ENCODE measurements at places on chromosomes 2 and 18. TPM values are rescaled to one million over a fixed set of nuclear protein-coding genes. Genes with fewer than 3 reads are reported as not detected.

DNA sequence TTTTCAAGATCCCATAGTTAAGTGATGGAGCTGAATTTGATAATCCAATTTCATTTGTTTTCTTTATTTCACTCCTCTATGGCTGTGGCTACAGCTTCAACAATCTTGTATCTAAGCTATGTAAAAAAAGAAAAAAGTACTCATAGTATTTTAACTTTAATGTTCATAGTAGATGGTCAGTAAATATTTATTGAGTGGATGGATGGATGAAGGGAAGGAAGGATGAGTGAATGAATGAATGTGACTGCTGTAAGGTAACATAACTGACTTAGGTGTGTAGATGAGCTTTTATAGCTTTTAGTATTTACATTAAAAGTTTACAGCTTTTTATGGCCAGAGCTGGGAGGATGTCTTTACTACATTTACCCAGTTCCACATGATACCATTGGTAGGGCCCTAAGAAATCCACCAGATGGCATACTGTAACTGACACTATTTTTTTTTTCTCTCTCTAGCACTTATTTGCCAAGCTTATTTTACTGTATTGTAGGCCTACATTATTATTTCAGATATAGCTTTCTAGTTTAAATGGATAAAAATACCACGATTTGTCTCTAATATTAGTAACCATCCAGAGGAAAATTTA, 13.4 kb upstream of the HRH4 start:
- DNase-seq, result no peak

Gene TUBA3E
- not detected for total RNA-seq

- no peak for DNase-seq
Observed at GRCh38 chr2:37775908-37776250, 104.4 kb upstream of the CDC42EP3 start.

DNA sequence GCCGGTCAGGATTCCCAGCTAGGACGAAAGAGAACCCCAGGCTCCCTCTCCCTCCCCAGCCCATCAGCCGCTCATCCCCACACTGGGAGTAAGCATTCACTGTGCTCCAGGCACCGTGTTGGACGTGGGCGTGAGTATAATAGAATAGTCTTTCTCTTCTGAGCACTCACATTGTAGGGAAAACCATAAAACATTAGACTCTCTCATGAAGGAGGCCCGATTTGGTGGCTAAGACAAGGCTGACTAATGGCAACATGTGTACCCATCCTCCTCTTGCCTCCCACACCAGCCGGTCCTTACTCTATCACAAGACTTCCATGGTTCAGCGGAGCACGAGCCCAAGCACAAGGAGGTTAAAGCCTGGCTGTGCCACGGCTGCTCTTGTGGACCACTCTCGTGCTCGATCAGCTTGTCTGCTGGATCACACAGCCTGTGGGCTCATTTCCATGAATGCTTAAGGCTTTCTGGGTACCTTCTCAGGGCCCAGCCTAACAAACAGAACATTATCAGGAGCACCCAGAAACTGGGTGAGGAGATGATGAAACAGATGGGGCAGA, 540.9 kb upstream of the RAB6C start:
- no peak for DNase-seq

DNA sequence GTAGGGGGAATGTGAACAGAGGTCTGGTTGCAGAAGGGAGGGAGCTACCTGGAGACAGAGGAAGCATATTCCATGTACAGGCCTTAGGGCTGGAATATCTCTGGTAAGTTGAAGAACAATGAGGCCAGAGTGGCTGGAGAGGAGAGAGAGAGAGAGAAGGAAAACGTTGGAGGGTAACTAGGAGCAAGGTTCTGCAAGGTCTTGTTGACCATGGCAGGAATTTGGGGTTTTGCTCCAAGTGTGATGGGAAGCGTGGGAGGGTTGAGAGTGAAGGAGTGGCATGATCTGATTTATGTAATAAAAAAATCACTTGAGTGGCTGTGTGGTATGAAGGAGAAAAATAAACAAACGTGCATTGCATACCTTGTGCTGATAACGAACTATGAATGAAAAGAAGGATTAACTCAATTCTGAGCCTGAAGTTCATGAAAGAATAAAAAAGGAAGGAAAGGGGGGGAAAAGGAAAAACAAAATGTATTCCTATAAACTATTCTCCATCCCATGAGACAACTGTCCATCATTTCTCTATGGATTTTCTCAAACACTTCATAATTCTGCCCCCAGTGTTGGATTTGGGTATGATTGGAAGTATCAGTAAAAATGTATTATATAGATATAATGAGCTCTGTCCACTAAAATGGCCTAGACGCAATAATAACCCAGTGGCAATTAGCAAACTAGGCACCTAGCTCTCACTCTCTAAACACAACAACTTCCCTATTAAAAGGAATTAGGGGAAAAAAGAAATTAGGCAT, 59.7 kb upstream of the PMAIP1 start:
- no peak for DNase-seq

Gene SLC4A3
- not detected for total RNA-seq

Gene ST6GAL2
- total RNA-seq, result not detected

DNA sequence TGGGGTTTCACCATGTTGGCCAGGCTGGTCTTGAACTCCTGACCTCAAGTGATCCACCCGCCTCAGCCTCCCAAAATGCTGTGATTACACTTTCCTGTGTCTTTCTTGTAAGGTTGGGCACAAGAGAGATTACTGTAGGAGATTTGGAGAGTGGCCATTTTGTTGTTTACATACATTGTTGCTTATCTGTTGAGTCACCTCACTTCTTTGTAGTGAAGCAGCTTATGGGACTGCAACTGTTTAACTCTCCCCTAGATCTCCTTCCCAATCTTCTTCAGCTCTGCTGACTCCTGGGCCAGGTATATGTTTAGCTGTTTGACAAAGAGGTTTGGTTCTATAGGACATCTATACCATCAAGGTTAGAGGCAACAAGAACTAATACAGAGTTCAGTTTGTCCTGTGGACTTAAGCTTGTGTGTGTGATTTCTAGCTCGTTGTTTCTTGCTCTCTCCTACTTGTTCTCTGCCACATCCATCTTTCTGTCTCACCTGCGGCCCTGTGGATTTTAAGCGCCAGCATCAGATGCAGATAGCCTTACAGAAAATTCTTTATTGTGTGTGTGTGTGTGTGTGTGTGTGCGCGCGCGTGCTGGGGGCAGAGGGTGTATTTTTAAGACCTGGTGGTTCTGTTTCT, 95.4 kb downstream of the HAUS1 start:
- DNase-seq, result no peak

- DNase-seq, result no peak
Observed at GRCh38 chr2:213157242-213157641, 5.8 kb upstream of the IKZF2 start.

Gene MRPS9
- total RNA-seq, result 30.8 TPM

DNA sequence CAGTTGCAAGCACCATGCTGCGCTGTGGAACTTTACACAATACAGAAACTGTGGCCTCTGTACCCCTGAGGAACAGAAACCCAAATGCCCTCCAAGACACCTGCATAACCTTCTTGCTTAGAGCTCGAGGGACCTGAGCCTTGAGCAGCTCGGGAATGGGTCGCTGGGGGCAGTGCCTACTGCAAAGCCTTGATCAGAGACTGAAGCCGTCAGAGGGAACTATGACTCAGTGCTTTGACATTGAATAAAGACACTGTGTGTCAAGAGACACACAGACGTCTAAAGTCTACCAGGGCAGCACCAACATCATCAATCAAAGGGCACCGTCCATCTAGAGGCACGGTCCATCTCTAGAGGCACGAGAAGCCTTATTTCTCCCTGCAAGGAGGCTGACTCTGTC, 30.6 kb downstream of the GPR45 start:
- no peak for DNase-seq

DNA sequence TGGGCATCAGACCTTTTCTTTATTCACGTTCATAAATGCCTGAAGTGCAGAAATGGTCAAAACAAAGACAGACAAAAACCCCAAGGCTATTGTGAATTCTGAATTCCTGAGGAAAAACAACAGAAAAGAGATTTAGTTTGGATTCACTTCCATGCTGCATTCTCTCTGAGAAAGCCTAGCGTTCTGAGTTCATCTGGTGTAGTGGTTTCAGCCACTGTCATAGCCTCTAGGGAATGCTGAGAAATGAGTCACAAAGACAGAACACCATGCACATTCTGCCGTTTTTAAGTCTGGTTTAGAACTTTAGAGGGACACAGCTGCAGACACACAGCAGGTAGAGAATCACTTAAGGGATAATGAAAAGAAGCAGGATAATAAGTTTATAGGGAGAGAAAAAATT, 93.8 kb downstream of the LRP1B start:
- DNase-seq, result no peak

- no peak for DNase-seq
Observed at GRCh38 chr2:113192459-113193100, 18.8 kb downstream of the PSD4 start.

- no peak for DNase-seq
Observed at GRCh38 chr18:54378057-54378456, 20.4 kb downstream of the C18orf54 start.

GRCh38 chr2:48229063-48229462, 300.9 kb upstream of the STON1 start:
- DNase-seq, result no peak

Gene ANKRD62
- not detected for total RNA-seq

Gene TBR1
- total RNA-seq, result 0.05 TPM

Gene CHRND
- not detected for total RNA-seq

GRCh38 chr2:174172802-174173355, 75.5 kb downstream of the OLA1 start:
- no peak for DNase-seq

DNA sequence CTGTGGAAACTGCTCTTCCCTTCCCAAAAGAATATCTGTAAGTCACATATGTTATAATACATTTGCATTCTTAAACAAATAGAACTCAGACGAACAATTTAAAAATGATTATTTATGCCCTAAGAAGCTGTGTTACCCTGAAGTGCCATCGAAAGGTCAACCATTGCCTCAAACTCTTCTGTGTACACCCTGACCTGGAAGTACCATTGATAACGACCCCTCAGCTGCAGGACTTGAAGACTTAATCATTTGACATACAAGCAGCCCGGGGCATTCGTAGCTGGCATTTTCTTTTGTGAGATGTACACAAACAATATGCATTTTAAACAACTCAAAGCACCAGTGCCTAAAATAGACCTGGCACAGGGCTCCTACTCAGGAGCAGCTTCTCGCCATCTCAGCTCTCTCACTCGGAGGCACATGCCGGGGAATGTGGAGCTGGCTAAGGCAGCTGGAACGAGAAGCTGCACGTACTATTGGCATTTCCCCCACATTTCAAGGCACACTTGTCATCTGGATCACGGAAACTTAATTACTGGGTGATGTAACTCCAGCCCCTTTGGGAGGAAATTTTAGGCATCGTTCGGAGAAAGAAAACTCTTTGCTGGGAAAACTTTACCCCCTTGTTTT, 170.0 kb upstream of the GALNT5 start:
- no peak for DNase-seq

DNA sequence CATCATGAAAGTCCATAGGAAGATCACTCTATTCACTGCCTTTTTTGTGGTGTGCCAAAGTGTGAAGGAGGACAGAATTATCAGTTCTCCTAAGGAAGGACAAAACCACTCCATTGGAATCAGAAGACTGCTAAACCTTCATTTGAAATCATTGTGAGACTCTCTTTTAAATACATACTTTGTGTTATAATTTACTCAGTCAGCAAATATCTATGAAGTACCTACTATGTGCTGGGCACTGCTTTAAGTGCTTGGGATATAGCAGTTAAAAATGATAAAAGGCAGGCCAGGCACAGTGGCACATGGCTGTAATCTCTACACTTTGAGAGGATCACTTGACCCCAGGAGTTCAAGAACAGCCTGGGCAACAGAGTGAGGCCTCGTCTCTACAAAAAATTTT, 692.3 kb downstream of the DSC3 start:
- DNase-seq, result no peak

- no peak for DNase-seq
Observed at GRCh38 chr2:153393518-153393917, 85.0 kb downstream of the RPRM start.
